ENCODE measurements at places on chromosomes 4 and X. TPM values are rescaled to one million over a fixed set of nuclear protein-coding genes. Genes with fewer than 3 reads are reported as not detected.

DNA sequence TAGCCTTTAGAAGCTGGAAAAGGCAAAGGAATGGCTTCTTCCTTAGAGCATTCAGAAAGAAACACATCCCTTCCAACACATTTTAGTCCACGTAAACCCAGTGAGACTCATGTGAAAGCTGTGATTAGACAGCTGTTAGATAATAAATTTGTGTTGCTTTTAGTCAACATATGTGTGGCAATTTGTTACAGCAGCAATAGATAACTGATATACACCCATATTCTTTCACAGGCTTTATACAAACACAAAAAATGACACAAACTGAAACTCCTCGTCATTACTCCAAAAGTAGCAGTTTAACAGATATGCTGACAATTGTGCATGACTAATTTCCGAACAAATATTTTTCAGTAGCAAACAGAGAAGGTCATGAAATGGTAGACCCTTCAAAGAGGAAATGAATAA, 65.3 kb downstream of the ANTXR2 start:
- DNase-seq: peak; percentile 62

DNA sequence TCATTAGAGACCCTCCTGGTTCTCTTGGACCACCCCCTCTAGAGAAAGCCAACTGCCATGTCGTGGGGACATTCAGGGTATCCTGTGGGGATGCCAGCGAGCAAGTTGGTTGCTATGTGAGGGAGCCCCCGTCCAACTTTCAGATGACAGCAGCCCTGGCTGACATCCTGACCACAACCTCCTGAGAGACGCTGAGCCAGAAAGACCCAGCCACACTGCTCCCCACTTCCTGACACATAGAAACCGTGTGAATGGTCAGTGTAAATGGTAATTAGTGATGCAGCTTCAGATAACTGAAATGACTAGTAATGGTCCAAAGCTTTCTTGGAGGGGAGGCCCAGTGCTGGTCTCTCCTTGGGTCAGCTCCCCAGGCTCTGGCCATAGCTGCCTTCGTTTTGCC, 10.8 kb downstream of the CLCN4 start:
- DNase-seq: no peak

Gene TGIF2LX
- not detected for total RNA-seq

Gene CC2D2A
- total RNA-seq: 2.8 TPM

Gene SPANXN5
- not detected for total RNA-seq

All from lung microvascular endothelial cell (primary cell).